ENCODE measurements at places on chromosomes 12 and 14.

DNA sequence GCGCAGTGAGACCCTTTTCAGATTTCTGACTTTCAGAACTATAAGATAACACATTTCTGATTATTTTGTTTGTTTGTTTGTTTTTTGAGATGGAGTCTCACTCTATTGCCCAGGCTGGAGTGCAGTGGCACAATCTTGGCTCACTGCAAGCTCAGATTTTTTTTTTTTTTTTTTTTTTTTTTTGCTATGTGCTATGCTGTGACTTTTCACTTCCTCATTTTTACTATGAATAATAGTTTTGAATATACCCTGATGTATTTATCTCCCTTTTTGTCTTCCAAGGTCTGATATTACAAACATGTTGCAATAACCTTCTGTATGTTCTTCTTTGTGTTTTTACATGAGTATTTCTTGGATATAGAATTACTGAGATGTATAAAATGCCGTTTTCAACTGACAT is 658.7 kb upstream of the SEL1L start:
- no peak for DNase-seq

DNA sequence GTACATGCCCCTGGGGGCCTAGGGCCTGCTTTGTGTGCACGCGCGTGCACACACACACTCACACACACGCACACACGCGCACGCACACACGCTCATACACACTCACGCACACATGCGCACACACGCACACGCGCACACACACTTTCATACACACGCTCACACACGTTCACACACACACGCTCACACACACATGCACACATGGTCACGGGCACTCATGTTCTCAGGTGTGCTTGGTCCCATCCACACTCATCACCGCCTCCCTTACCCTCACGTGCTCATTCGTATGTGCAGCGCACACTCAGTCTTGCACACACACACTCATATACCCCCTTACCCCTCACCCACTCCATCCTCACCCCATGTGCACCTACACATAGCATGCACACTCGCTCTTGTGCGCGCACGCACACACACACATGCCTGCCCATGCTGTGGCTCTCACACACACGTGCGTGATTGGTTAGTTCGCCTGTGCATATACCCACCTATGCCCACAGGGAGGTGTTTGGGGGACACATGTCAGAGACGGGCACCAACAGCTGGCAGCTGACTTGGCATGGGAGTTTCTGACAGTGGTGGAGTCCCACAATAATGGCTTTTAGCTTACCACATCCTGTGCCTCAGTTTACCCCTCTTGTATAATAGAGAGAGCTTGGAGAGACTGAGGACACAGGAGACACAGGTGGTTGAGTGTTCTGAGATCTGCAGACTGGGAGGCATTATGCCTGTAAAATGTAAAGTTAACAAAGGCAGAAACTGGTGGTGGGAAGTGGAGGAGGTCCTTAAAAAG is 28.7 kb downstream of the TSPAN9 start:
- DNase-seq, result no peak

- DNase-seq, result no peak
Measured at GRCh38 chr12:89976866-89977265, 268.2 kb upstream of the ATP2B1 start.

DNA sequence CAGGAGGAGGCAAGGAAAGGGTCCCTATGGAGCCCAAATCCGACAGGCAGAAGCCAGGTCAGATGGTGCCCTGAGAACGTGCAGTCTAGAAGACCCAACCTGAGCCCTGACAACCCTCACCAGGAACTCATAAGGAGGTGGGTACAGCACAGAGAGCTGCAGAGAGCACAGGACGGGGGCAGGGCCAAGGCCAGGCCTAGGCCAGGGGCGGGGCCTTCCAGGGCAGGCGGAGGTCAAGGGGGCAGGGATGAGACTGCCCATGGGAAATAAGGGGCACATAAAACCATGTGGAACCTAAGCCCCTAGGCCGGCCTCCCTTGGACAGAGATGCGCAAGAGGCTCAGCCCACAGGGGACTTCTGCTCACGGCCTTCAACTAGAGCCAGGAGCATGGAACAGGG is 45.1 kb downstream of the SSH1 start:
- no peak for DNase-seq

DNA sequence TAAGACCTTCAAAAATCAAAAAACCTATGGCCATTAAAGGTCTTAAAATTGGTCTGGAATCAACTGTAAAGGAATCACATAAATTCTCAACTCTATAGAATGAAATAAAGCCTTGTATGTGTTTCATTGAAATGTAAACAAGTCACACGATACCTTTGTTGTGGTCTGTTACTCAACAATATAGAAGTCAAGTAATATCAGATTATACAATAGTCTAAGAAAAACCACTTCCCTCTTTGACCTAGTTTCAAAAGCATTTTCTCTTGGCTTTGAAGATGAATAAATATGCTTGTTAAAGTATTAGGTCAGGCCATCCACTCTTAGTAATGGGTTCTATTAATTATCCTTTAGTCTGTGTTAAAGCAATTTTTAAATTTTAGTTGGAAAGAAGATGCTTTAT is 79.8 kb upstream of the DIO2 start:
- DNase-seq, result no peak

DNA sequence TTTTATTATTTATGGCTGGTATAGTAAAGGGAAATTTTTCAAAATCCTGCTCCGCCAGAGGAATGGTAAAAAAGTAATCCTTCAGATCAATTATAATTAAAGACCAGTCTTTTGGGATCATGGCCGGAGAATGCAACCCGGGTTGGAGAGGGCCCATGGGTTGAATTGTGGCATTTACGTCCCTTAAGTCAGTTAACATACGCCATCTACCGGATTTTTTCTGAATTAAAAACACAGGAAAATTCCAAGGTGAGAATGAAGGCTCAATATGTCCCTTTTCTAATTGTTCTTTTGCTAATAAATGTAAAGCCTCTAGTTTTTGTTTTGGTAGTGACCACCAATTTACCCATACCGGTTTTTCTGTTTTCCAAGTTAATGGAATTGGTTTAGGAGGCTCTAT is 602.8 kb downstream of the ALG10 start:
- DNase-seq, result no peak

DNA sequence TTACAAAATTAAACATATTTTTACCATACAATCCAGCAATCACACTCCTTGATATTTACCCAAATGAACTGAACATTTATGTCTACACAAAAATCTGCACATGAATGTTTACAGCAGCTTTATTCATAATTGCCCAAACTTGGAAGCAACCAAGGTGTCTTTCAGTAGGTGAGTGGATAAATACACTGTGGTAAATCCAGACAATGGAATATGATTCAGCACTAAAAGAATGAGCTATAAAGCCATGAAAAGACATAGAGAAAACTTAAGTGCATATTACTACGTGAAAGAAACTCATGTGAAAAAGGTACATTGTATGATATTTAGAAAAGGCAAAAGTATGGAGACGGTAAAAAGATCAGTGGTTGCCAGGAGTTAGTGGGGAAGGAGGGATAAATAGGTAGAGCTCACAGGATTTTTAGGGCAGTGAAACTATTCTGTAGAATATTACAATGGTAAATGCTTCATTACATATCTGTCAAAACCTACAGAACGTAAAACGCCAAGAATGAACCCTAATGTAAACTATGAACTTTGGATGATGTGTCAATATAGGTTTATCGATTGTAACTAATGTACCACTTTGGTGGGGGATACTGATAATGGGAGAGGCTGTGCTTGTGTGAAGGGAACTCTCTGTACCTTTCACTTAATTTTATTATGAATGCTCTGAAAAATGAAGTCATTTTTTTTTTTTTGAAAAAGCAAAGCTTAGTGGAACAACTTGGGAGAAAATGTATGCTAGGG is 295.7 kb downstream of the CEP128 start:
- no peak for DNase-seq

GRCh38 chr14:89740241-89740640 is 214.3 kb downstream of the EFCAB11 start:
- no peak for DNase-seq

DNA sequence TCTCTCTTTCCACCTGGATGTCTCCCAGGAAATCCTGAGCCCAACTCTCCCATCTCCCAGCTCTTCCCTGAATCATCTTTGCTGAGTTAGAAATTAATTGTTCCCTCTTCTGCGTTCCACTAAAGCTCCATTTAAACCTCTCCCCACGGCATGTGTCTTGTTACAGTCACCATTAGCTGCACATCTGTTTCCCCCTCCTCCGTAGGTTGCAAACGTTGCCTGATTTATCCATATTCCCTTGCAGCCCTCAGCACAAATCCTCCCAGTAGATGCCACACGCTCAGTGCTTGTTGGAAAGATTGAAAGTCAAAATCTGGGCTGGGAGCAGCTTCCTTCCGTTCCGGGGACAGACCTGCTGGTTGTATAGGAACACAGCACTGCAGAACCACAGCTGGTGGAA is 90.4 kb downstream of the SLC24A4 start:
- no peak for DNase-seq

DNA sequence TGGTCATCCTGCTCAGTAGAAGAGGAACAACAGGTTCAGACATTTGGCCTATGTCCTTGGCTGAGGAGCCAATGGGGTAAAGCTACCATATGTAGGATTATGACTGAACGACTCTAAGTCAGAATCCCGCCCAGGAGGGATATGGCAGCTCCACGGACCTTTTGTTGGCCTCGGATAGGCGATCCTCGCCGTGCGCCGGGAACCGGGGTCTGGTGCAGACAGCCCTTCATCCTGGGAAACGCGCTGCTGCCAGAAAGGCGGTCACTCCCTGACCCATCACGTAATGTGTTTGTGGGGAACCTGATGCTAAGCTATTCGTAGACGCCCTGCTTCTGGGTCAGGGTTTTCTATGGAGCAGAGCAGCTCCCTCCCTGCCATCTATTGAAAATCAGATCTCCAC is 178.9 kb upstream of the ALG10B start:
- no peak for DNase-seq

- peak; percentile 78 for DNase-seq
Measured at GRCh38 chr12:4908684-4909409, 858 bp upstream of the KCNA1 start.

GRCh38 chr12:96427269-96427729 is 27.1 kb upstream of the CDK17 start:
- no peak for DNase-seq

- DNase-seq, result no peak
Measured at GRCh38 chr14:64550621-64551333, 1.0 kb downstream of the PPP1R36 start.

DNA sequence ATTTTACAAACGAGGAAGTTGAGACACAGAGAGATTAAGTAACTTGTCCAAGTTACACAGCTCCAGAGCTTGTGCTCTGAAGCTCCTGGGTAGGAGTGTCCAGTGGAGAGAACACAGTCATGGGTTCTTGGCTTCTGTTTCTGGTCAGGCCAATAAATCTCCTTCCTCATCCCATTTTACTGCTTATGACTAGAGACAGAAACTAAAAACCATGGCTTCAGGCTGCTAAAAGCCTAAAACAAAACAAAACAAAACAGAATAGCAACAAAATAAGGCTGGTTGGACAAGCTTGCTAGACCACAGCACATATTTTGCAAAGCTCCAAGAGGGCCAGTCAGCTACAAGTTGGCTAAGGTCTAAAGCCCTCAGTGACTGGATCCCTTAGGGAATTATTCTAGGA is 49.8 kb downstream of the PTGER2 start:
- no peak for DNase-seq

GRCh38 chr14:93941293-93941910 is 14.3 kb downstream of the FAM181A start:
- no peak for DNase-seq

GRCh38 chr14:99590746-99591555 is 13.1 kb downstream of the CCDC85C start:
- no peak for DNase-seq

DNA sequence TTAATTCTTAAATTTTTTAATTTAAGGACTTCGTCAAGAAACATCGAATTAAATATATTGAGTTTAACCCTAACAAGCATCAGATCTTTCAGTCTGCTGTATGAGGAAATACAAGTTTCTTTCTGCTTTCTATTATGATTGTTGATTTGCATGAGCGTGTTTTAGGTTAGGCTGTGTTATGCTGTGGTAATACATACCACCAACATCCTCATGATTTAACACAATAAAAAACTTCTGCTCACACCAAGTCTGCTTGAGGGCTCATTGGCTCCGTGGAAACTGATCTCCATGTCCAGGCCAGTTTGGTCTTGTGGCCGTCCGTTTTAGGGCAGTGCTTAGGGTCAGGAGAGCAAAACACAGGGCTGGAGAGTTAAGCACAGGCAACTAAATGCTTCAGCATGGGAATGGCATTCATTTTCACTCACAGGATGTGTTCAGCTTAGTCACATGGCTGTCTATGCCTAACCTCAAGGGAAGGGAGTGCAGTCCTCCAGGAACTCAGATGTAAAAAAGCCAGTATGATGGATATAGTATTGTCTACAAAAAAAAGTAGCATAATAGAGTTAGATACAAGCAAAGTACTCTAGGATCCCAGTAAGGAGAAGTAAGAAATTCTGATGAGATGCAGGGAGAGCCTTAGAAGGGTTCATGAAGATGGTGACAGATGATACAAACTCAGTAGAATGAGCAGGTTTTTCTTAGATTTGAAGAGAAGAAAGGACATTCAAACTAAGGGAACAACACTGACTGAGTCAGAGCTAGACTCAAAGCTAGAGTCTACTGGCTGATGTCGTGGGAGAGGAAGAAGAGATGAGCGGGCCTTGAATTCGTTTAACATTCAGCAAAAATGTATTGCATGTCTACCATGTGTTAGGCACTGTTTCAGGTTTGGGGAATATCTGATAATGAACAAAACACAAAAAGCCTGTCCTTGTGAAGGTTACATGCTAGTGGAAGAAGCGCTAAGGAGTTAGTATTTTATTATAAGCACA is 16.3 kb downstream of the MARK3 start:
- DNase-seq, result no peak

GRCh38 chr14:76698631-76699030 is 62.6 kb upstream of the VASH1 start:
- no peak for DNase-seq

- no peak for DNase-seq
Measured at GRCh38 chr14:97120204-97120603, 323.0 kb downstream of the VRK1 start.

GRCh38 chr14:63632932-63633514 is 8.6 kb downstream of the WDR89 start:
- DNase-seq, result no peak

- no peak for DNase-seq
Measured at GRCh38 chr12:63802012-63802608, 22.4 kb downstream of the RXYLT1 start.

GRCh38 chr14:89621009-89621421 is 204.0 kb upstream of the FOXN3 start:
- DNase-seq, result no peak

DNA sequence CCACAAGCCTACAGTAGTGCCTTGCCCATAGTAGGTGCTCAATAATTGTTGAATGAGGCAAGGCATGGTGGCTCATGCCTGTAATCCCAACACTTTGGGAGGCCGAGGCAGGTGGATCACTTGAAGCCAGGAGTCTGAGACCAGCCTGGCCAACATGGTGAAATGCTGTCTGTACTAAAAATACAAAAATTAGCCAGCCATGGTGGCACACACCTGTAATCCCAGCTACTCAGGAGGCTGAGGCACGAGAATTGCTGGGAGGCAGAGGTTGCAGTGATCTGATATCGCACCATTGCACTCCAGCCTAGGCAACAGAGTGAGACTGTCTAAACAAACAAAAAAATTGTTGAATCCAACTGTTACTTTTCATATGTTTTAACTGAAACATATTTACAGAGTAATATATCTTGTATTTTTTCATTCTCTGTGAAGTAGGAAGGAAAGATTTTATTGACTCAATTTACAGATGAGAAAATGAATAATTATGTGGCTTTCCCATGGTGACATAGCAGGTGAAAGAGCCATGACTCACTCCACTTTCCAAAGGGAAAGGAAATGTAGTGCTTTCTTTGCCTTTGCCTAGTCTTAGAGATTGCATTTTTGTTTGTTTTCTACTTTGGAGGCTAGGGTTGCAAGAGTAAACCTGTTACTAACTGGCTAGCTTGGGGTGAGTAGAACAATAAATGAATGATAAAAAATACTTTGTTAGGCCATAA is 95.4 kb upstream of the SLC38A4 start:
- no peak for DNase-seq

All from type B pancreatic cell (in vitro differentiated cells).